ENCODE measurements at places on chromosomes 7 and 10.

DNA sequence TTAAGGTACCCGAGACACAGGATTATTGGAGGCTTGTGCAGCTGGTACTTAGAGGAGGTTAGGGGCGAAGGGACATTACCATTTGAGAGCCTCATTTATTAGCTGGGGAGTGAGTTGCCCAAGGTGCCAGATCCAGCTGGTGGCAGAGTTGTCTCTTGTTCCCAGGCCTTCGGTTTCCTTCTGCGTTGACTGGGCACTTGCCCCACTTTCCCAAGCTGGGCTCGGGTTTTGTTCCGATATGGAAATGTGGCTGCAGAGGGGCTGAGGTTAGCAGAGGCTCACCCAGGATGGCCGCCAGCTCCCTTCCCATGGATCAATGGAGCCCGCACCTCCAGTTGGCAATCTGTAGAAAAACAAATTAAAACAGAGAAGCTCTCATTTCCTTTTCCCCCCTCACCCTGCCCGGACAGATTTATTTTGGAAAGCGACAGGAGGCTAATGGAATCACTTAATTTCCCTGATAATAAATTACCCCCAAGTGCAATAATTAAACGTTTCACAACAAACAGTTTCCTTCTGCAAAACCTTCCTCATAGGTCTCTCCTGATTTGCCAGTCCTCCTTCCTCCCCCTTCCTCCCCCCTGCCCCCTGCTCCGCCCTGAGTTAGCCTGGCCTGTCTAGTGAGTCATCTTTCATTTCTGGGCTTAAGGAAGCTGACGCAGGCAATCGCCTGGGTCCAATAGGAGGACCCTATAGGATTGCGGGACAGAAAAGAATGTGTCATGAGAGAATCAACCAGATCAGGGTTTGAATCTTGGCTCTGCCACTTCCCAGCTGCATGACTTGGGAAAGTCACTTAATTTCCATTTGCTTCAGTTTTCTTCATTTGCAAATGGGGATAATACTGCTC lies 51.7 kb downstream of the ADRA2A start:
- no peak for DNase-seq

DNA sequence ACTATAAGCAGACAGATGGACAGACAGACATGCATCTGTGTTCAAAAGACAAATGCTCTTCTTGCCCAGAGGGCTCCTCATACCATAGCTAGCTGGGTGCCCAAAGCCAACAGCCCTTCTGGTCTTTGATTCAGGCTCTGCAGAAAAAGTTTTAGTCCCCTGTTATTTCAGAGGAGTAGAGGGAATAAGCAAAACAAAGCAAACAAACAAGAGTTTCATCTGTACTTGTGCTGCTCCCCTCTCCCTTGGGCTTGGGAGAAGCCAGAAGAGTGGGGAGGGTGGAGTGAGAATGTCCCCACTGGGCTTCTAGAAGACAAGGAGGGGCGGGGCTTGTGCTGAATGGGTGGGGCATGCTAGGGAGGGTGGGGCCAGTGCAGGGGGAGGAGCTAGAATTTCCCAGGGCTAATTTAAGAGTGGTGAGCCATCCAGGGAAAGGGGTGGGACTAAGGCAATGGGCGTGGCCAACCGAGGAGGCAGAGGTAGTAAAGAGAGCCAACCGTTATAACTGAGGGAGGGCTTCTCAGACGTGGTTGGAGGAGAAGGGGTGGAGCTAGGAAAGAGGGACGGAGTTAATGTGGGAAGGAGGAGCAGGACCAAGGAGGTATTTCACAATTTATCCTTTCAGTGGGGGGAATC lies 101.2 kb upstream of the MGMT start:
- DNase-seq = no peak

GRCh38 chr10:118522791-118523498 lies 72.5 kb downstream of the PRLHR start:
- no peak for DNase-seq

DNA sequence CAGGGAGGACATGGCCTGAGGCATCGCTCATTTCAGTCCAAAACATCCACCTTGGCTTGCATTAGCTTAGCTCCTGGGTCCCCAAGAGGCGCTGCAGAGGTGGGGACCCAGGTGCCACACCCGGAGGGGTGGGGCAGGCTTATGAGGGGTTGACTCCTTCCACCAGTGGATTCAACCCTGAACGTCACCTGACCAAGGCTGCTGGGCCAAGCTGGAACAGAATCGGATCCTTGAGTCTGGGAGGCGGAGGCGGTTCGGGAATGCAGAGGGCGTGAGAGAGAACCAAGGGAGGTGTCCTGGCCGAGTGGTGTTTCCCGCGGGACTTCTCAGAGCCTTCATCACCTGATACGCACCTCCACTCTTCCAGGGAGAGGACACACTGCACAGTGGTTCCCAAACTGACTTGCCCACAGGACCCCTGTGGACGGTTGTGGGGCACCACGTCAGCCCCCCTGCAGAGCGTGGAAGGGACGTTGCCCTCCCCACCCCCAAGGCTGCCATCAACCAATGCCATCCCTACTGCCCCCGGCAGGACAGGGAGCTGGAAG lies 4.5 kb upstream of the MICALL2 start:
- no peak for DNase-seq

DNA sequence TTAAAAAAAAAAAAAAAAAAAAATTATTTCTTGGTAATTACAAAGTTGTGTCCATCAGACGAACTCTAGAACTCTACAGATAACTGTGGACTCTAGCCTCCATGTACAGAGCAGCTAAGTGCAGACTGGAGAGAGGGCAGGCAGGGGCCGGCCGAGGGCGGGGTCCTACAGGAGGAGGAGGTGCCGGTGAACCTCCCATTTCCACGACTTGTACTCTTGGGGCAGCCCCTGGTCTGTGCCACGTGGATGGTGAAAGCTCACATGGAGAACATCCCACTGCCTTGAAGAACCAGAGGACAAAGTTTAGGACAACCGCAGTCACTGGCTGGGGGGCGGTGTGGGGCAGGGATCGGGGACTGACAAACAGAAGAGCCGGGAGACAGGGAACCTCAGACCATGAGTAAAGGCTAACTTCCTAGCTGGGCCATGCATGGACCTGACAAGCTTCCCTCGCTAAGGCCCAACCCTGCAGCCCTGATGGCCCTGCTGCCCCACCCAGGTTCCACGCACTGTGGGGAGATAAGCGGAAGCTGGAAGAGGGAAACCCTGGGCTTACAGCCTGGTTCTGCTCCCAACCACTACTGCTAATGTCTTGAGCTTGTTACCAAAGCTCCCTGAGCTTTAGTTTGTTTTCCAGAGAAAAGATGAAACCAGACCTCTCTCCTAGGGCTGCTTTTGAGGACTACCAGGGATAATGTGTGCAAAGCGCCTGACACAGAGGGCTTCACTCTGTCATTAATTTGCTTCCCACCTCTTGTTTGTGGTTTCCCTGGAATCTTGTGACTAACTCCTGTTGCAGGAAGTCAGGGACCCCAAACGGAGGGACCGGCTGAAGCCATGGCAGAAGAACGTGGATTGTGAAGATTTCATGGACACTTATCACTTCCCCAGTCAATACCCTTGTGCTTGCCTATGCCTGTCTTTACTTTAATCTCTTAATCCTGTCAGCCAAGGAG lies 16.1 kb upstream of the SEC61G start:
- DNase-seq = no peak

DNA sequence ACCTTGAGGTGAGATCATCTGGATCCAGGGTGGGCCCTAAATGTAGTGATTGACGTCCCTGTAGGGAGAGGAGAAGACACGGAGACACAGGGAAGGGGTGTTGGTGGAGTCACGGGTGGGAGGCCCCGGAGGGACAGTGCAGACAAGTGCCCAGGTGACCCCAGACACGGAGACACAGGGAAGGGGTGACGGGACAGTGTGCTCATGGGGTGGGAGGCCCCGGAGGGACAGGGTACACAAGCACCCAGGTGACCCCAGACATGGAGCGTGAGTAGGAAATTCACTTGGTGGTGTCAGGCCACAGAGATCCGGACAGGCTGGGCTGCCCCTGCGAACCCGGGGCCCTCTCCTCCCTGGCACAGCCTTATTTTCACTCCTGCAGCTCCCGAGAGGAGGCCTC lies 176.9 kb downstream of the PTPRN2 start:
- no peak for DNase-seq

- DNase-seq = no peak
Measured at GRCh38 chr10:101134299-101135127, 3.4 kb downstream of the TLX1 start.

GRCh38 chr10:43706166-43706565 lies 57.5 kb upstream of the ZNF32 start:
- no peak for DNase-seq

- DNase-seq = no peak
Measured at GRCh38 chr10:3902809-3903410, 117.9 kb upstream of the KLF6 start.

DNA sequence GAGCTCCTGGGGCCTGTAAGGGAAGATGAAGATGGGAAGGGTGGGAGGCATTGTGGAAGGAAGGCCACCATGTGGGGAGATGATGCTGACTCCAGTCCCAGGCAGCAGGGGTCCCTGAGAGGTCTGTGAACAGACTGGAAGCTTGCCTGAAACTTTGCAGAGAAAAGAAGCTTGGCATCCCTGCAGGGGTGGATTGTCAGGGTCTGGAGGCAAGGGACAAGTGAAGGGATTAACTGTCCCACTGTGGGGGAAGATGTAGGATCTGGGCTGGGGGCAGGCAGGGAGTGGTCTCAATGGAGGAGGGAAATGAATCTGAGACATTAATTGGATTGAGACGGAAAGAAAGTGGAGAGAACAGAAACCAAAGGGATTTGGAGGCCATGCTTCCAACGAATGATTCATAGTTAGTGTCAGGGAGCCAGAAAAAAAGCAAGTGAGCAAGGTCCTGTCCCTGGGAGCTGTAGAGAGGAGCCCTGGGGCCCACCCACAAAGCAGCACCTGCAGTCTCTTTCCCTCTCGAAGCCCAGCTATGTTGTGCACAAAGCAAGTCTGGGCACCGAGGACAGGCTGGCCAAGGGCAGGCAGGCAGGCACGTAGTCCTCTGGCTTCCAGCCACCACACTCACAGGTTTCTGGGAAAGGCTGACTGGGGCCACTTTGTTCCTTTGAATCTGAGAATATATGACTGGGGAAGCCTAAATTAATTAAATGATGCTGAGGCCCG lies 4.7 kb upstream of the SLC18A3 start:
- DNase-seq = no peak

- no peak for DNase-seq
Measured at GRCh38 chr7:127347567-127348246, 44.8 kb downstream of the ZNF800 start.

- DNase-seq = no peak
Measured at GRCh38 chr10:18474118-18474455, 177.3 kb downstream of the NSUN6 start.

GRCh38 chr7:156896388-156897022 lies 3.5 kb upstream of the LMBR1 start:
- no peak for DNase-seq

GRCh38 chr10:101028446-101029337 lies 2.2 kb downstream of the PDZD7 start:
- no peak for DNase-seq

DNA sequence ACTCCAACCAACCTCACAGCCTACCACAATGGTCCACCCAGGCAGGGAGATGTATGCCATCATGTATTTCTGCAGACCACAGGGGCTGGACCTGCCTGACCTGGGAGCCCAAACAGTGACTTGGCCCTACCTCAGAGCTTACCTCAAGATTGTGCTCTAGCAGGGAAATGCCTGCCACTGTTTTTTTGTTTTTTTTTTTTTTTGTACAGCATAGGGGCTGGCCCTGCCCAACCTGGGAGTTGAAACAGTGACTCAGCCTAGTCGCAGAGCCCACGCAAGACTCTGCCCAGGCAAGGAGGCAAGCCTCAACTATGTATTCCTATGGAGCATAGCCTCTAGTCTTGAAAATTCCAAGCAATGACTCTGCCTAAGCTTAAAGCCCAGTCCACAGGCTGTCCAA lies 39.3 kb upstream of the CDK6 start:
- no peak for DNase-seq

DNA sequence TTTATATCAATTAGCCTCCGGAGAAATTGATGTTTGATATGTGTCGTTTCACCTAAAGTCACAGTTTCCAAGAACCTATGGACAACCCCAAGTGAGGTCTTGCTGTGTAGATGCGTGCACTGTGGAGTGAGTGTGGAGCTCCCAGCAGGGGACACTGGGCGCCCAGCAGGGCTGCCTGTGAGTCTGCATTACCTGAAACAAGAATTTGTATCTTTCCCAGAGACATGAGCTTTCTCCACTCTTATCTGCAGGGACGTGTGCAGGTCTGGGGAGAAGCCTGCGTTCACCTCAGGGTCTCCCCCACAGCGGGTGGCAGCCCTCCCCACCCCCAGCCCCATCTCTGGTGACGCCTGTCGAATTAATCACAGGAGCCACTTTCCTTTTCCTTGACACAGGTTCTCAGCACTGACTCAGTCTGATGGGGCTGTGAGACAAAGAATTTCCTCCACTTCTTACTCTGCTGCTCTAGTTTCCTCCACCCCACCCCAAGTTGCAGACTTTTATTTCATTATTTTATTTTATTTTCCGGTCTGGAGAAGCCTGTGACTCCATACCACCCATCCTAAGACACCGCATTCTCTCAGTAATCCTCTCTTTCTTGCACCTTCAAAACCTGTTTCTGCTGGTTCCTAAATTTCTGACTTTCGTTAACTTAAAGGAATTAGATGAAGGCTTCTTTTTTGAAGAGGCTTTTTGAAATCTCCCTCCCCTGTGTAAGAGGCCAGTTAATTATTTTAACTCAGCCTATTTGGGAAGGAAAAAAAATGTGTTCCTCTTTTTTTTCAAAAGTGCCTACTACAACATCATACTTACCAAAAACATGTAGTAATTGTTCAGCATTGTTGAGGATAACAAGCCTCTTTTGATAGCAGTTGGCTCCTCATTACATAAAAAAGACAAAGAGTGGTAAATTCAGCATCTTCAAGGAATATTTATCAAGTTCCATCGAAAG lies 17.0 kb upstream of the INSIG1 start:
- DNase-seq = no peak

DNA sequence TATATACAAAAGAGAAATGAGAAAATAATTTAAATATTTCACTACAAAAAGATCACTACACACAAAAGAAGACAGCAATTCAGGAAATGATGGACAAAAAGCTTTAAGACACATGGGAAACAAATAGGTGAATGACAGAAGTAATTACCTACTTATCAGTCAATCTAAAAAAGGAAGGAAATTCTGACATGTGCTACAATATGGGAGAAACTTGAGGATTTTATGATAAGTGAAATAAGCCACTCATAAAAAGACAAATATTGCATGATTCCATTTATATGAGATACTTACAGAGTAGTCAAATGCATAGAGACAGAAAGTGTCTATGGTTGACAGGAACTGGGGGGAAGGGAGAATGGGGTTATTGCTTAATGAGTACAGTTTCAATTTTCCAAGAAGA lies 339.2 kb downstream of the CALN1 start:
- no peak for DNase-seq

DNA sequence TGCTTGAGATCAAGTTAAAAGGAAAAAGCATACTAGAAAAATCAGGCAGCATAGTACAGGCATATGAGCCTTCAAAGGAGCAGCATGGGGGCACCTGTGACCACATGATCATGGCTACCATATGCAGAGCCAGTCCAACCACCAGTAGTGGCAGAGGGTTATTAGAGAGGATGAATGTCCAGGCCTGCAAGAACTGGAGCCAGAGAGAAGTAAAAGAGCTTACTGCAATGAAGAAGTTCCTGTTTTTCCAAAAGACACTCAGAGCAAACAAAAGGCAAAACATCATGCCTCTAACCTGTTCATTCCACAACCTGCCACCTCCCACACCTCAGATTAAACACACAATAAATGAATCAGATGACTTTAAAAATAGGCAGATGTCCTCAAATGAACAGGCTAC lies 99.6 kb upstream of the NAMPT start:
- no peak for DNase-seq

- no peak for DNase-seq
Measured at GRCh38 chr7:18308938-18309337, 186.6 kb upstream of the HDAC9 start.

Data from NCI-H1436 treated with DMSO at 0.1 percent for 48 hours (cell line).